ENCODE measurements at places on chromosomes 7 and 10. TPM values are rescaled to one million over a fixed set of nuclear protein-coding genes. Genes with fewer than 3 reads are reported as not detected.

The TMEM270 gene
- polyA plus RNA-seq: not detected

GRCh38 chr7:102396710-102397019 is 502 bp downstream of the PRKRIP1 start:
- DNase-seq: no peak

GRCh38 chr7:116630932-116631671 is 40.9 kb upstream of the MET start:
- peak; percentile 92 for DNase-seq

DNA sequence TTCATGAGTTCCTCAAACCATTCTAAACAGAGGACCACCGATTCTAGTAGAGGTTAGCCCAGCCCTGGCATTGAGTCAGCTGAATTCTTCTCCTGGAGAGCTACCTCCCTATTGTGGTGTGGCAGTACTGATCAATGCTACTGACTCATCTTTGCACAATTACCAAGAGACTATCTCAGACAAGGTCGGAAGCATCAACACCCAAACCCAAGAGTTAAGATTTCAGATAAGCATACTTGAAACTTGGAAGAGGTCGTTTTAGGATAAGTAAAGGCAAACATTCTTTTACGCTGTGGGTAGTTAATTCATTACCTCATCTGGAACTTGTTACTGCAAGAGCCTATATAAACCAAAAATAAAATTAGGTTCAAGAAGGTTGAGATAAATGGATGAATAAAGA is 154.6 kb upstream of the NRBF2 start:
- no peak for DNase-seq

GRCh38 chr7:38846280-38846679 is 62.7 kb downstream of the VPS41 start:
- no peak for DNase-seq

- DNase-seq: no peak
Measured at GRCh38 chr7:134016223-134016941, 110.8 kb upstream of the LRGUK start.

The SKAP2 gene
- 20.0 TPM for polyA plus RNA-seq

The EPO gene
- polyA plus RNA-seq: not detected

GRCh38 chr10:112230325-112230988 is 46.9 kb upstream of the GPAM start:
- no peak for DNase-seq

DNA sequence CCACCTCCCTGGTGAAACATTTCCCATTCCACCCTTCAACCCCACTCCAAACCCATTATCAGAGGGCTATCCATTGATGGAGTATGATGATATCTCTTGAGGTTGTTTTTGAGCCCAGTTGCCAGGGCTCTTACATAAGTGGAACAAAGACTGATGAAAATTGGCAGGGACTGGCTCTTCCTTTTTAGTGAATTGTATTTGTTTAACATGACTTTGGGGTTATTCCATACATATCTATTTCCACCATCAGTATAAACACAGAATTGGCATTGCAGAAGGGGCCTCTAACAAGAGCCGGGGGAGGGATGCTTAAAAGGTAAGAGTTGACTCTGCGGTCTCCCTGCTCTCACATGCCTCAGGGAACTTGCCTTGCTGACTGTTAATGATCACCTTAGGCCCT is 28.9 kb downstream of the FZD1 start:
- no peak for DNase-seq

GRCh38 chr10:104077663-104078151 is 8.0 kb downstream of the COL17A1 start:
- no peak for DNase-seq

The RBP3 gene
- not detected for polyA plus RNA-seq

DNA sequence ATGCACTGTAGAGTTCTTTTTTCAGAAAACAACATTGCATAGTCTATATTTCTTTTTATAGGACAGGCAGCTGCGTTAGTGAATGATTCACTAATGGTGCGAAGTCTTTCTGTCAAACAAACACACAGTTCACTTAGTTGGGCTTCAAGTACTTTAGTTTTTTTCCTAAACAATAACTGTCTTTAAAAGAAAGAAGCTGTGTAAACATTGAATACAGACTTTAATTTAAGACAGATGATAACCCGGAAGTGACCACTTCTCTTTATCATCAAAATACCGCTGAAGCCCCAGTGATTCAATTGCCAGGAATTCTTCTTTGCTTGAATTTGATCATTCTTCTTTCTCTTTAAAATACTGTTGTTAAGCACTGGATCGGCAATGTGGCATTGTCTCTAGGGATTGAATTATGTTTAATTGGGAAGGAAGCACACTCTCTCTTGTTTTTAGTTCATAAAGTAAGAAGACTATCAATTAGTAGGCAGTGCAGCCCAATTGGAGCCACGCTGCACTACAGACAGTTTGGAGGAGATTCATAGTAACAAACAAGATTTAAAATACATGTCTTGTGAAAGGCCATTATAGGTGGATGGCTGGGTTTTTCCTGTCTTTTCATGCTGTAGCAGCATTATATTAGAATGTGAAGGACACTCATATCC is 30.4 kb downstream of the CNTNAP2 start:
- DNase-seq: no peak

The SMURF1 gene
- polyA plus RNA-seq: 6.3 TPM

DNA sequence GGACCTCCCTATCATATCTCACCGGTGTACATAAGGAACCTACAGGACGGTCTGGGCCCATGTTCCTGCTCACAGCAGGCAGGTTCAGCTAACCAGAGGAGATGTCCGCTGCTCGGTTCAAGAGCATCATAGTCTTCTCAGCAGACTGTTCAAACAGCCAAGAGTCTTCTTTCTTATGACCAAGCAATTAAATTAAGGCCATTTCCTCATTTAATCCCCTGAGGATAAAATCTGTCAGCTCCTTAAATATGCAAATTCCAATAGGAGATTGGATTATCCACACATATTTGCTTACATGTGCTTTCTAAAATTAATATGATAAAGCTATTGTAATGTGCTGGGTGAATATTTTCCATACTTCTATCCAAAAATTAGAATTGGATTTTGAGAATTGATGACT is 59.7 kb downstream of the LMBR1 start:
- no peak for DNase-seq

DNA sequence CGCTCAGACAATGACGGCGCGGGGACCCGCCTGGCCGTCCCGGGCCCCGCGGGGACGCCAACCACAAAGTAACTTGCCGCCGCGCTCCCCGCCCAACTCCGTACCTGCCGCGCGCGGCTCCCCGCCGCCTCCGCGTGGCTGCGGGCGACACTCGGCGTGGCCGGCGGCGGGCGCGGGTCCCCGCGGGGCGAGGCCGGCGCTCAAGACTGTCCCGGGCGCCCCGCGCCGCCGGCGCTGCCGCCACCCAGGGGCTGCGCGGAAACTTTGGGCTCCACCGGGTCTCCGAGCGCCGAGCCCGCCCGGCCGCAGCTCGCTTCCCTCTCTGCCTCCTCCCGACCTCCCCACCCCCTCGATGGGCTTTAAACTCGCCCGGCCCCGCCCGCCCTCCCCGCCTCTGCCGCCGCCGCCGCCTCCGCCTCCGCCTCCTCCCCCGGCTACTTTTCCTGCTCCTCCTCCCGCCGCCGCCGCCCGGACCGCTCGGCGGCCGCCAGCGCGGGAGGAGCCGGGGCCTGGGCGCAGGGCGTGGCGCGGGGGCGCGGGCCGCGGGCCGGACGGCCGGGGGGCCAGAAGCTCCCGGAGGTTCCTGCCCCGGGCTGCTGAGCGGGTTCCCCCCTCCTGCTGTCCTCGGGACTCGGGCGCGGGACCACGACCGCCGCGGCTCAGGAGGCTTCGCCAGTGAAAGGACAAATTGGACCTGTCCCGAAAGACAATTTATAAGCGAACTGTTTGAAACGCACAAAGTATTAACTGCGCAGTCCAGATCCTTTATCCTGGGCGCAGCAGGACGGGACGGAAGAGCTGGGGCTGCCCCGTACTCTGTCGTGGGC is 10.6 kb upstream of the GRB10 start:
- DNase-seq: peak; percentile 82

The GRID1 gene
- 0.37 TPM for polyA plus RNA-seq

The TMEM225B gene
- polyA plus RNA-seq: 1.6 TPM

GRCh38 chr10:34813626-34814222 is 1.4 kb downstream of the PARD3 start:
- DNase-seq: no peak

DNA sequence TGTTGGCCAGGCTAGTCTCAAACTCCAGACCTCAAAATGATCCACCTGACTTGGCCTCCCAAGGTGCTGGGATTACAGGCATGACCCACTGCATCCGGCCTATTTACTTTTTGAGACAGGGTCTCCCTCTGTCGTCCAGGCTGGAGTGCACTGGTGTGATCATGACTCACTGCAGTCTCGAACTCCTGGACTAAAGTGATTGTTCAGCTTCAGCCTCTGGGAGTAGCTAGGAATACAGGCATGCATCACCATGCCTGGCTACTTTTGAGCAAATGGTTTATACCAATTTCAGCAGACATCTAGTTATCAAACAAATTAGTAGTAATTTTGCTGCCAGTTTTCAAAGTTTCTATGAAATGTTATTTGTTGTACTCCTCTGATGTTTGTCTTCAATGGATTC is 2.2 kb upstream of the WAC start:
- DNase-seq: no peak

The MYO1G gene
- 0.60 TPM for polyA plus RNA-seq

- DNase-seq: no peak
Measured at GRCh38 chr7:24825931-24826661, 68.8 kb upstream of the GSDME start.

- DNase-seq: peak; percentile 90
Measured at GRCh38 chr7:55415173-55415778, 50.1 kb downstream of the LANCL2 start.

The PRR15 gene
- 27.5 TPM for polyA plus RNA-seq

- no peak for DNase-seq
Measured at GRCh38 chr10:131400513-131400912, 89.0 kb upstream of the TCERG1L start.

The RET gene
- 1.1 TPM for polyA plus RNA-seq

GRCh38 chr10:43846187-43846680 is 197.6 kb upstream of the ZNF32 start:
- no peak for DNase-seq

The ITIH5 gene
- 23.3 TPM for polyA plus RNA-seq

- DNase-seq: peak; percentile 57
Measured at GRCh38 chr10:1047937-1048336, 982 bp downstream of the IDI1 start.

DNA sequence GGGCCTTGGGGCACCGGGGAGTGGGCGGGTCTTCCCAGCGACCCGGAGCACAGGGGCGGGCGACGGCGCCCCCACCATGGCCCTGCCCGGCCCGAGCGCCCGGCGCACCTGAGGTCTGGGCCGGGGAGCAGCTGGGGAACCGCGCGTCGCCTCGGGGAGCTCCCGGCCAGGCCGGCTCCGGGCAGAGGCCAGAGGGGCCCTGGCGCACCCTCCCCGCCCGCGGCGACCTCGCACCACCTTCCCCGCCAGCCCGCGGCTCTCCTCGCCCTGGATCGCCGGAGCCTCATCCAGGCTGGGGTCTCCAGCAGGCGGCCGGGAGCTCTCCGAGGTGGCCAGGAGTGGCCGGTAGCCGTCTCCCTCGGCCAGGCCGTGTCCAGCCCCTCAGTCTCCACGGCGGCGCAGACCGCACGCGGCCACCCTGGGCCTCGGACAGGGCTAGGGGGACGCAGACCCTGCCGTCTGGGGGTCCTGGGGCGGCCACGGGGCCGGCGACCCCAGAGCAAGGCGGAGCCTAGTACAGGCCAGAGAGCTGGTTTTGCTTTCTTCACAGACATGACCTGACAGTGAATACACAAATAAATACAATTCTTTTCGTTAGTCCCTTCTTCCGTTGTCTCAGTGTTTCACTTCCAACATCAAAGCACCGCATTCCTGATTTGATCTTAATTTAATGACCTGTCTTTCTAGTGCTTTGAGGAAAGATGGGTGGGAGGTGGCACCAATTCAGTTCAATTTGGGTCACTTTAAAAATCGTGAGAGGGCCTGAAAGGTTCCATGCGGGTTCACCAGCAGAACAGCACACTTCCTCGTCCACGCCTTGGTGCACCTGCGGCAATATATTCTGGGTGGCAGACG is 356.9 kb downstream of the DNAJB6 start:
- DNase-seq: peak; percentile 70

The LIPN gene
- not detected for polyA plus RNA-seq

- DNase-seq: no peak
Measured at GRCh38 chr10:15863733-15864132, 3.4 kb upstream of the MINDY3 start.

- DNase-seq: peak; percentile 43
Measured at GRCh38 chr10:6204063-6204340, 1.3 kb downstream of the PFKFB3 start.

DNA sequence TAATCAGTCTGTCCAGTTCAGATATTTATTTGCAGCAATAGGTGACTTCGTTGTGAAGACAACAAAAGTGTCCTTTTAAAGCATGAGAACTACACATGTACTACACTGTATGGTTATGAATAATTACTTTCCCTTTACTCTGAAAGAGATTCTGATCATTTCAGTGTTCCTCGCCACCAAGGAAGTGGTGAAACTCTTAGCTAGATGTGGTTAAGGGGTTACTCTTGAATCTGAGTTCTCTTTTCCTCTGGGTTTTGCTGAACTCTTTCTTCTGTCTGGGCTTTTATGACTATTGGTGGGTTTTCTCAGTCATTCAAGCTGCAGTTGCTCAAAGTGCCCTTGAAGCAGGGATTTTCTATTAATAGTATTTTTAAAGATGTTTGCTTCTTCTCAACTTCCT is 127.9 kb upstream of the SEM1 start:
- DNase-seq: no peak

DNA sequence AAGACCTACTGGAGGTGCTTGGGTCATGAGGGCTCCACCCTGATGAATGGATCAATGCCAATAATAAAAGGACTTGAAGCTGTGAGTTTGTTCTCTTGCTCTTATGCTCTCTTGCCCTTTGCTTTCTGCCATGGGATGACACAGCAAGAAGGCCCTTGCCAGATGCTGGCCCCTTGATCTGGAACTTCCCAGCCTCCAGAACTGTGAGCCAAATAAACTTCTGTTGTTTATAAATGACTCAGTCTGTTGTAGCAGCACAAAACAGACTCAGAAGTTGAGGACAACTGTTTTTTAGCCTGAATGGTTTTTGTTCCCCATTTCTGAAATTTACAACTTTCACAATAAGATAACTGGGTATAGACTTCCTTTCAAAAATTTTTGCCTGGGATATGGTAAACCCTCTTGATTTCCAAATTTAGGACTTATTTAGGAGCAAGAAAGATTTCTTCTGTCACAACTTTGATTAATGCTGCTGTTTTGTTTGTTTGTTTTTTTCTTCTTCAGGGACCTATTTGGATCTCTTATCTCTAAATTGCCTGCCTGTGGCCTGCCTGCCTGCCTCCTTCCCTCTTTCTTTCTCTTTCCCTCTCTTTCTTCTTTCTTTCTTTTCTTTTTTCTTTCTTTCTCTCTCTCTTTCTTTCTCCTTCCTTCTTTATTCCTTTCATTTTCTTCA is 12.1 kb downstream of the ENTPD1 start:
- DNase-seq: no peak

The KCNIP2 gene
- polyA plus RNA-seq: 0.67 TPM

- DNase-seq: no peak
Measured at GRCh38 chr10:11163780-11164550, 146.3 kb downstream of the CELF2 start.

Measured in kidney (tissue), 22 donors.